ENCODE measurements at places on chromosomes 3 and 15.

- no peak for DNase-seq
Measured at GRCh38 chr3:126663257-126663656, 8.3 kb upstream of the TXNRD3 start.

DNA sequence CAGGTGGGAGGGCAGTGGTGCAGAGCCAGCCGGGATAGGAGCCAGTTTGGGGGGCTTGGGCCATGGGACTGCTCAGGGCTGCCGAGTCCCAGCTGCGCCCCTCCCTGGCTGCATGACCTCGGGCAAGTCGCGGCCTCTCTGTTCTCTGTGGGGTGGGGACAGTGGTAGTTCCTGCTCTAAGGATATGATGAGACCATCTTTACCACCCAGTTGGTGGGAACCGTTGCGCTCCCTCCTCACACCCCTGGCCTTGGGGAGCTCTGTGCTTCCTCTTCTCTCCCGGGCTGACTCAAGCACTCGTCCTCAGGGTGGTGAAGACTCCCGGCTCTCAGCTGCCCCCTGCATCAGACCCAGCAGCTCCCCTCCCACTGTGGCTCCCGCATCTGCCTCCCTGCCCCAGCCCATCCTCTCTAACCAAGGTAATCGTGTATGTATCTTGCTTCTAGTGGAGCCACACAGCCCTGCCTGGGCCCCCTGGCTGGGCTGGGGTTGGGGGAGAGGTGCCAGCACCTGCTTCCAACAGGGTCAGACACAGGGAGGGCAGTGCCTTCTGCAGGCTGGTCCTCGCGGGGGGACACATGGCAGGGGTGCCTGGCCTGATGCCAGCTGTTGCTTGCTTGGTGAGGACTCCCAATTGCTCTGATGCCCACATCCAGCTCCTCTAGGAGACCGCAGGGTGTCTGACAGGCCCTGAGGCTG, 15.1 kb upstream of the STAB1 start:
- no peak for DNase-seq

DNA sequence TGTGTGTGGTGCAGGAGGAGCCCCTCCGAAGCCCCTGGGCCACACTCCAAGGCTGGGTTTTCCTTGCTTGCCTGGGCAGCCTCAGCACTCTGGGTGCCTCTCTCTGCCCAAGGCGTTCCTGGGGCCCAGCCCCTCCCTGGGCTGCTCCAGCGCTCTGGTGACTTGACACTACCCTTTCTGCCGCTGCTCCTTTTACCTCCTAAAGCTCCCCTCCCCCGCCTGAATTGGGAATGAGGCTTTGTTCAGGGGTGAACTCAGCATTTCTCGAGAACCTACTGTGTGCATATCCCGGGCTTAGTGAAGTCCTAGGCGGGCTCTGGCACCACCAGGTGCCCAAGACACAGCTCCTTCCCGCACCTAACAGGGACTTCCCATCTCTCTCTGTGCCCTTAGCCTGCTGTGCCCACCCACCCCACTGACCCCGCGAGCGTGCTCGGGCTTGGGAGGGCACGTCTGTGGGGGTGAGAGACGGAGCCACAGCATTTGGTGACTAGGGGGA, 1.2 kb upstream of the BAHD1 start:
- DNase-seq = no peak

GRCh38 chr15:93150910-93151881, 62.2 kb upstream of the RGMA start:
- DNase-seq = no peak

GRCh38 chr15:79972863-79973262, 1.9 kb upstream of the BCL2A1 start:
- no peak for DNase-seq

GRCh38 chr3:30135190-30135589, 471.2 kb upstream of the TGFBR2 start:
- no peak for DNase-seq

GRCh38 chr3:171881251-171881650, 38.1 kb downstream of the TMEM212 start:
- no peak for DNase-seq

DNA sequence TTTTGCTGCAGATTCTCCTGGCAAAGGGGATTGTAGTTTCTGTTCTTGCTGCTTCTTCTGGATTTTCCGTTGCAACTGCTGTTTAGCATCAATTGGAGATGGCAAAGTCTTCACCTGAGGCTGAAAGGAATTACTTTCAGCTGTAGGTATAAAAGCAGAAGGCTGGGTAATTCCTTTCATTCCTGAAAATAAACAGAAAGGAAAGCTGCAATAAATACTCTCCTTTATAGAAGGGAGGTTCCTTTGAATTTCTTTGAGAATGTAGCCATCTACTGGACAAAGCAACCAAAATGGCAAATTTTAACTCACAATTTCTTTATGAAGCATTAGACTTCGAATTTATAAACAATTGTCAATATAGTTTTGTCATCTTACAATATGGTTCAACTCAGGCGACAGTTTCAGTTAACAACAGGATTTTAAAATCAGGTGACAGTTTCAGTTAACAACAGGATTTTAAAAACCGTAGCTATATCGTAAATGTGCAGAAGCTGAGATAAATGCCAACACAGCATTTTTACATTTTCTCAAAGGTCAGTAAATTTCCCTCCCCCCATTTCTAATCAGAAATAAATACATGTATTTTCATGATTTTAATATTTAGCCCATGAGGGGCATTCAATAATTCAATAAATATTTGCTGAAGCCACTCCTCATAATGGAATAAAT, 104.9 kb upstream of the NEDD4 start:
- DNase-seq = no peak

DNA sequence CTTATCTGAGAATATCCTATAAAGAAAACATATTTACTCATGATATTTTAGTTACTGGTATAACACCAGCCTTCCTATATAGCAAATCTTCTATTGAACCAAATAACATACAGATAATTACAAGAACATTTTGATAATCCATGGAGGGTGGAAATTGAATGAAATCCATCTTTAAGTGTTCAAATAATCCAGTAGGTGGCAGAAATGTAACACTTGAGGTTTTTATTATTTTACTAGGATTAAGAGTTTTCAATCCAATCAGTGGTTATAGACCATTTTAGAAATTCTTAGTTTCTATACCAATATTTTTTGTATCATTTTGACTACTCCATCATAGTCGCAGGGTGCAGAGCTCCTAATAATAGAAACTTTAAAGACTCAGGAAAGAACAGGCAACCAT, 101.9 kb upstream of the KCNH8 start:
- DNase-seq = no peak

GRCh38 chr15:80743189-80743833, 35.9 kb upstream of the CEMIP start:
- no peak for DNase-seq

DNA sequence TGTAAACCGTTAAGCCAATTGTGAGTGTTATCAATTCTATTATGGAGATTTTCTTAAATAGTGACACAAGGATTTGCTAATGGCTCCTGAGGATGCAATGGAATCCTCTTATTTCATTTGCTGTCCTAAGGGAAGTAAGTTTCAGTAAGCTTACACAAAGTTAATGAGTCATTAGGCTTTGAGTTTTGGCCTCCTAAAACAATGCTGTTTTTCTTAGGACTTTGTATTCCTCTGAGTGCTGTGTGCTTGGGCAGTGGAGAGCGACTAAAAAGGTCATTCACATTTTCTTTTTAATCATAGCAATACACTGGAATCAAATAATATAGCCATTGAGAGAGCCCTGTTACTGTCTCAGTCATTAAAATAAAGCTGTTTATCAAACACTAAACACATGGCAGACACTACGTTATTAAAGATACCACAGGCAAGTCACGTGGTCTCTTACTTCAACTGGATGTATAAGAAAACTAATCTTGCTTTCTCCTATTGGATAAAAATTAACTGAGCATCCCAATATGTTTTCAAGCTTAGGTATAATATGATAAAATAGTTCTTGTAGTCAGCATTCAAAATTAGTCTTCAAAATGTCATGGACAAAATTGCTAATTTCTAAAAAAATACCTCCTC, 290.8 kb downstream of the NLGN1 start:
- no peak for DNase-seq

- DNase-seq = no peak
Measured at GRCh38 chr3:10194328-10195071, 29.8 kb downstream of the IRAK2 start.

DNA sequence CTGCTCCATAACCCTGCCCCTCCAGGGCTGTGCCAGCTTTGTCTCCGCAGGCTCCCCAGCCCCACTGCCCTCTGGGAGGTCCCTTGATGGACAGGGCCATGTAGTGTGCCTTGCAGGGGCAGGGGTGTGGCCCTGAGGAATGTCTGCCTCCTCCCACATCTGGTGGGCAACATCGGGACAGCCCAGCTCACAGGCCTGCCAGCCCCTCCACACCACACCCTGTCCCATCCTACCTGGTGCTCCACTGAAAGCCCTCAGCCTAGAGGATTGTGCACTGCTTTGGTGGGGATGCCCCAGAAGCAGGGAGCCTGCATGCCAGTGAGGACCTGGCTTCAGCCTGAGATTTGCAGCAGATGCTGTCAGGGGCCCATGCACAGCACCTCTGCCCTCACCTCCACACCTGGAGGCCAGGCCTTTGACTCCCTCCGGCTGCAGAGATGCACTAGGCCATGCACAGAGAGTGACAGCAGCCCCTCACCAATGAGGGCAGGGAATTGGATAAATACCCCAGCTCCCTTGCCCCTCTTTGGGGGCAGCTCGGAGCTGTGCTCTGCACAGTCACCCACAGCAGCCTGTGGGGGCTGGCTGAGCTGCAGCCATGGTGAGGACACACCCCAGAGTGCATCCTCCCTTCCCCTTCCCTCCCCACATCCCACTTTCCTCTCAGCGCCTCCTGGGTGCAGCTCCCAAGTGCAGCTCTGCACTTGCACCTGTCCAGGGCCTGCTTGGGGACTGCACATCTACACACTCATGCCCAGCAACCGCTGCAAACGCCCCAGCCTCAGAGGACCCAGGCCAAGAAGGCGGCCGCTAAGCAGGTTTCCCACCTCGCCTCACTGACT, 2.7 kb downstream of the C3orf22 start:
- DNase-seq = no peak

DNA sequence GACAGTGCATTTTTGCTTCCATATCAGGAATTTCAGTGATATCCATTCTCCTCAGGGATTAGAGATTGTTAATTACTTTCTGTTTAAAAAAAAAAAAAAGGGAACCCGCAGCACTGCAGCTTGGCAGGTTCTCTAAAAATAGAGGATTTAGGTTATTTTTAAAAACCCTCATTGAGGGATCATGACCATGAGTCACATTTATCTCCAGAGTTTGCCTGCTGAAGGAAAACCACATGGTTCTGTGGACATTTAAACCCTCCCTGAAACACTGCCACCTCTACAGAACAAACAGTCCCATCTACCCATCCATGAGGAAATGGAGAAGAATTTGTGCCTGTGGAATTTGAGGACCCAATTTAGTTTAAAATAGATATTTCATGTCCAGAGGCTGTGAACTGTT, 66.2 kb upstream of the UBE2E1 start:
- DNase-seq = no peak

DNA sequence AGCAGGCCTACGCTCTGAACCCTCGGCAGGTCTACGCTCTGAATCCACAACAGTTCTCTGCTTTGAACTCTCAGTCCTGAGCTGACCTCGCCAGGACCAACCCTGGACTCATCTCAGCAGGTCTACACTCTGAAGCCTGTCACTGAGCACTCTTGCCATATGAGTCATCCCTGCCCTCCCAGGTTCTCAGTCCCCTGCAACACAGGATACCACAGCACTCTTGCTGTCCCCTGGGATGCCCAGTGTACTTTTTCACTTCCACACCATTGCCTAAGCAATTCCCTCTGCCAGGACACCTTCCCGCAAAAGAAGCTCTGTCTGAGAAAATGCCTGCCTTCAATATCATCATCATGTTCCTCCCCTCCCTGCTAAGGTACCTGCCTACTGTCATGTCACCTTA, 42.0 kb downstream of the NUP210 start:
- DNase-seq = no peak

GRCh38 chr15:95254263-95254662, 1022.9 kb downstream of the MCTP2 start:
- DNase-seq = no peak

GRCh38 chr15:85751291-85752123, 43.2 kb downstream of the KLHL25 start:
- no peak for DNase-seq

DNA sequence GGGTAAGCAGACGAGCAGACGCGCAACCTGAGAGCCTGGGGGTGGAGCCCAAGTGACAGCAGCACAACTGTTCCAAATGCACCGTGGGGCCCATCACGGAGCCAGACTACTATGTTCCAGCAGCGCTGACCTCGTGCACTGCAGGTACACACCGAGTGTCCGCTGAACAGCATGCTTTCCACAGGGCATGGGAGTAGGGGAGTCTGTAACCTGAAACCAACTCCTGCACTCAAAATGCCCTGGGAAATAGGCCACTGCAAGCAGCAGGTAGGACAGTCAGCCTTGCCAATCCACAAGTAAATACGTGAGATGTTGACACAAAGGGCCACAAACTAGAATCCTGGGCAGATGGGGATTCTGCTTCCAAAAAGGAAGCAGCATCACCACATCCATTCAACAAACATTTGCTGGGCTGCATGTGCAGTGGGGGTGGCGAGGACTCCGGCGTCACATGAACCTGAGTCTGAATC, 73.9 kb downstream of the TBC1D2B start:
- DNase-seq = no peak

- DNase-seq = no peak
Measured at GRCh38 chr3:150306906-150307305, 101.2 kb upstream of the TSC22D2 start.

DNA sequence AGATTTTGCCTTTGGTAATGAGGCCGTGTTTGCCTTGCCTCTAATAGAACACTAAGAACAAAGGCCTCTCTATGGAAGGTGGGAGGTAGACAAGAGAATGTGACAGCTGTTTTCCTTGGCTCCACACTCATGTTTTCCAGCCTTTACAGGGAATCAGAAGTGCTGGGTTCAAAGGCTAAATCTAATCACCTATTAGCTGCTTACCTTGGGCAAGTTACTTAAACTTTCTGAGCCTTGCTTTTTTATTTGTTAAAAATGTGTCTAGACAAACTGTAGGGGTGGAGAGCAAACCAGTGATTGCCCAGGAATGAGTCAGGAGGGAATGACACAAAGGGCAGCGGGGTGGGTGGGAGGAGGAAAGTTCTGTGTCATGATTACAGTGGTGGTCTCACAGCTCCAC, 179.0 kb downstream of the P3H2 start:
- DNase-seq = peak; percentile 12

GRCh38 chr3:124250053-124250452, 258.1 kb upstream of the ROPN1 start:
- no peak for DNase-seq

- DNase-seq = no peak
Measured at GRCh38 chr3:128194843-128195242, 41.6 kb downstream of the EEFSEC start.

- no peak for DNase-seq
Measured at GRCh38 chr3:32128936-32129335, 22.5 kb downstream of the GPD1L start.

- DNase-seq = no peak
Measured at GRCh38 chr3:2204054-2204453, 105.4 kb downstream of the CNTN4 start.

- DNase-seq = no peak
Measured at GRCh38 chr3:51862886-51863285, 1.5 kb downstream of the IQCF2 start.
